ENCODE measurements at places on chromosomes 3 and 15.

GRCh38 chr3:43190670-43191069 is 84.8 kb upstream of the POMGNT2 start:
- DNase-seq, result no peak

GRCh38 chr15:67976506-67977073 is 77.5 kb upstream of the PIAS1 start:
- no peak for DNase-seq

DNA sequence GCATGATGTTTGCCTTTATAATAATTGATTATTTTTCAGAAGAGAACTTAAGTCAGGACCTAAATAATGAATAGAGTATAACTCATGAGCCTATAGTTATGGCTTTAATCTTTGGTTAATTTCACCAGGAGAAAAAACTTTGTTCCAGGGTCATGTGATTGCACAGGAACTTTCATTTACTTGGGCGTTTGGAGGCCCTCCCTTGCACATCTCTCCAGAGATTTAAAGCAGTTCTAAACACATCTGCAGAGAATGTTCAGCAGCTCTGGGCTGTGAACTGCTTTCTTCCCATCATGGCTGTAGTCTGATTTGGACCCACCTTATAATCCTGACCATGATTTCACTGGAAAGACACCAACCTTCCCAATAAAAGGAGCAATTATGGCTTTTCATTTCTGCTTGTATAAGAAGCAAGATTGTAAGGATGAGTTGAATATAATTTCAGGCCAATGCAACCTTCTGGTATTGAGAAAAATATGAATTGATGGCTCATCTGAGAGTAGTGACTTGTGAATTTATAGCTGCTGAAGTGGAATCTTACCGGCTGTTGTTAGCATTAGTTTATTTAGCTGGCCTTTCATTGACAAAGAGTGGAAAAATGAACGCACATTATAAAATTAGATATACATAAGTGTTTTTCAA is 80.9 kb upstream of the PRTG start:
- DNase-seq, result no peak

DNA sequence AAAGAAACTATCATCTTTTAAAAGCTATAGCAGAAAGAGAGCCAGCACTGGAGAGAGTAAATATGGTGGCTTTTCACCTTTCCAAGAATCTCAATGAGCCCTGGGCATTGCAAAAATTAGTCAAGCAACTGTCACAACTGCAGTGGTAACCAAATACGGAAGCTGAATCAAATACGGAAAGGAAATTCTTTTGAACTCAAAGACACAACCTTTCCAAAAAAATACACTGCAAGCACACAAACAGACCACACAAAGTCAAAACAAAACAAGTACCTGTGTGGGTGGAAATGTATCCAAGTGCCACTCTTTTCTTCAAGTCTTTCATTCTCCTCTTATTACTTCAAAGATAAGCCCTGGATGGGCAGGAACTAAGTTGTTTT is 17.6 kb downstream of the VGLL4 start:
- peak; percentile 23 for DNase-seq

DNA sequence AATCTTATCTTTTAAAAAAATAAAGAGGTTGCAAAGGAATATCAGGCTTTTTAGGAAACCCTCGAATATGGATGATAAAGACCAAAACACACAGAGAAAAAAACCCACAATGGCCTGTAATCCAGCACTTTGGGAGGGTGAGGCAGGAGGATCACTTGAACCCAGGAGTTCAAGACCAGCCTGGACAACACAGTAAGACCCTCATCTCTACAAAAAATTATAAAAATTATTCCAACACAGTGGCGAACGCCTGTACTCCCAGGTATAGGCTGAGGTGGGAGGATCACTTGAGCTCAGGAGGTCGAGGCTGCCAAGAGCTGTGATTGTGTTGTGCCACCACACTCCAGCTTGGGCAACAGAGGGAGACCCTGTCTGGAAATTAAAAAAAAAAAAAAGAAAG is 30.8 kb downstream of the RAF1 start:
- no peak for DNase-seq

DNA sequence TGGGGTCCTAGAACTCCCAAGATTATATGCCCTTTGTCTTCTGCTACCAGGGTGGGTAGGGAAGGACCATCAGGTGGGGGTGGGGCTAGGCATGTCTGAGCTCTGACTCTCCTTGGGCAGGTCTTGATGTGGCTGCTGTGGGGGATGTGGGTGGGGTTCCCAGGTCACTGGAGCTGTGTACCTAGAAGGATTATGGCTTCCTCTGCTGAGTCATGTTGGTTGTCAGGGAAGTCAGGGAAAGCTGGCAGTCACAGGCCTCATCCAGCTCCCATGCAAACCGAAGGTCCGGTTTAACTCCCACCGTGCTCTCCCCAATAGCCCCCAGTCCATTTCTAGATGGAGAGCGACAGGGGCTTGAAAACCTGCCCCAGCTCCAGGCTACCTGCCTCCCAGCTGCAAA is 35.2 kb downstream of the EID1 start:
- no peak for DNase-seq

- no peak for DNase-seq
Observed at GRCh38 chr3:96466441-96466840, 348.0 kb upstream of the EPHA6 start.

DNA sequence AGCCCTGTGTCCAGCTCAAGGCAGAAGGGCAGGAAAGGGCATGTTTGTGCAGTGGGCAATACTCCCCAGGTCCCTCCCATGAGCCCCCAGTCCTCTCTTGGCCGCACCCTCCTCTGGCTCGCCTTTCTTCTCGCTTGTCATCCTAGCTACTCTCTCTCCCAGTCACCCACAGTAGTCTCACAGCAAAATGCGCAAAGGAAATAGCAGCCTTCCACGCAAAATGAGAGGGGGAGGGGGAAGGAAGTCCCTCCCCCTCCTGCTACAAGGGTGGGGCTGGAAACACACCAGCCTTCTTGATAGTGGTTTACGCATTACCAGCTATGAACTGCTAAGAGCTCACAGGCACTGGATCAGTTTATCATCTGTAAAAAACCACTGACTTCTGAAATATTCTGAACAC is 83.8 kb downstream of the GADL1 start:
- no peak for DNase-seq

GRCh38 chr3:128297401-128298138 is 144.3 kb downstream of the EEFSEC start:
- DNase-seq, result no peak

Measured in activated naive CD4-positive, alpha-beta T cell treated with anti-CD3 and anti-CD28 coated beads, Interleukin-2, amount 50 U/mL, for 72 hours (primary cell).